ENCODE measurements at places on chromosomes 1 and 21.

DNA sequence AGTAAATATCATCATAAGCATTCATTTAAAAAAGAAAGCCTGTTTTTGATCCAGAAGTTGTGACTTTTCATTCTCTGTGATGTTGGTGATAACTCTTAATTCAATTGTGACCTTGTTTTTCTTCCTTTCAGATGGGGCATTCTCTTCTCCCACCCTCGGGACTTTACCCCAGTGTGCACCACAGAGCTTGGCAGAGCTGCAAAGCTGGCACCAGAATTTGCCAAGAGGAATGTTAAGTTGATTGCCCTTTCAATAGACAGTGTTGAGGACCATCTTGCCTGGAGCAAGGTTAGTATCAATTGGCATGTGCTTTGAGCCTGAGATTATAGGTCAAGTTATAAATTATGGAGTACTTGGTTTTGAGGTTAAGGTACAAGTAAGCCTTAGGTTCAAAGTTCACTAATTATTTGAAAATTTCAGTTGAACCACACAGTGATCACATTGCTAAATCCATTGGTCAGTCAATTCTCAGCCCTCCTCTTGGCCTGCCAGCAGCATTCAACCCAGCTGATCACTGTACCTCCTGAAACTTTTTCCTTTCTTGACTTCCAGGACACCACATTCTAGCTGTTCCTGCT is 4.1 kb downstream of the PRDX6 start:
- no peak for ATAC-seq

GRCh38 chr1:40676501-40676900 is 11.0 kb upstream of the RIMS3 start:
- ATAC-seq = no peak

DNA sequence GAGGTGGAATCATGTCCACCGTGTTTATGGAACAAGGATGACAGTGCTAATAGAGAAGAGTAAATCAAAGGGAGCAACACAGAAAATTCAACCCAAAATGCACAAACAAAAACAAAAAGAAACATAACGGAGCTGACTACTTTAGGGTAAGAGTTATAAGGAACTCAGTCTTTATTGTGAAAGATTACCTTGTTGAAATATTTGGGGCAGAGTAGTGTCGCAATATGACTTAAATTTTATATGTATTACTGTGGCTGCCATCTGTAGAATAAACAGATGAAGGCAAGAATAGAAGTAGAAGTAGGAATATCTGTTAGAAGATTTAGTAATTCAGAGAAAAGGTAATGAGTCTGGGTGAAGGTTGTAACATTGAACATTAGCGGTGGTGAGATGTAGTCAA is 913.9 kb downstream of the BRINP3 start:
- ATAC-seq = no peak

GRCh38 chr1:172770071-172770470 is 111.2 kb downstream of the FASLG start:
- no peak for ATAC-seq

DNA sequence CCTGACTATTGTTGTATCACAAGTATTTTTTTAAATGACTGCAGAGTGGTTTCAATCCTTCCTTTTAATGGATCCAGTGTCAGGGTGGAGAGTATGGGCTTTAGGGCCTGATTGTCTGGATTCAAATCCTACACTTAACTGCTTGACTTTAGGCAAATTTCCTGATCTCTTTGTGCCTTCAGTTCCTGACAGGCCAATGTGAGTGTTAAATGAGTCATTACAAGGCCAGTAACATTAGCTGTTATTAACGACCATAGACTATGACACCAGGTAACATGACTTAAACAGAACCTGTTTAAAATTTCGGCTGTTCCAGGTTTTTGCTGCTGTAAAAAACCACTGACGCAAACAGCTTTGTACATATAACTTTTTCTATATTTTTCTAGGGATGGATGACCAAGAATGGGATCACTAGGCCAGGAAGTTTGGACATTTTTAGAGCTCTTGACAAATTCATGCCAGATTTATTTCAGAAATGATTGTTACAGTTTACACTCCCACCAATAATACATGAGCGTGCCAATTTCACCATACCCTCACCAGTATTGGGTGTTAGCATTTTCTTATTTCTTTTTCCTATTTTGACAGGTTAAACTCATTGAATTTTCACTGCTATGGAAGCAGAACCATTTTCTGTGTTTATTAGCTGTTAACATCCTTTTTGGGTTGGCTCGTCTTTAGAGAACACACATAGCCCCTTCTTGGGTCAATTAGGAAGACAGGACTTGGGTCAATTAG is 11.3 kb downstream of the ZNF362 start:
- no peak for ATAC-seq

DNA sequence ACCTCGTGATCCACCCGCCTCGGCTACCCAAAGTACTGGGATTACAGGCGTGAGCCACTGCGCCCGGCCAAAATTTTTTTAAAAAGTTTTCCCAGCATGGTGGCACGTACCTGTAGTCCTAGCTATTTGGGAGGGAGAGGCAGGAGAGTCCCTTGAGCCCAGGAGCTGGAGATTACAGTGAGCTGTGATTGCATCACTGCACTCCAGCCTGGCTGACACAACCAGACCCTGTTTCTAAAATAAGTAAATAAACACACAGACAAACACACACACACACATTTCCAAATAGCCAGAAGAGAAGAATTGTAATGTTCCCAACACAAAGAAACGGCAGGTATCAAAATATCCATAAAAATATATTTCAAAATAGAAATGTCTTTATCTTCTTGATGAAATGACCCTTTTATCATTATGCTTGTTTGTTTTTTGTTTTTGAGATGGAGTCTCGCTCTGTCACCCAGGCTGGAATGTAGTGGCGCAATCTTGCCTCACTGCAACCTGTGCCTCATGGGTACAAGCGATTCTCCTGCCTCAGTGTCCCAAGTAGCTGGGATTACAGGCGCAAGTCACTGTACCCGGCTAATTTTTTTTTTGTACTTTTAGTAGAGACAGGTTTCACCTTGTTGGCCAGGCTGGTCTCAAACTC is 9.3 kb downstream of the HES2 start:
- ATAC-seq = no peak

DNA sequence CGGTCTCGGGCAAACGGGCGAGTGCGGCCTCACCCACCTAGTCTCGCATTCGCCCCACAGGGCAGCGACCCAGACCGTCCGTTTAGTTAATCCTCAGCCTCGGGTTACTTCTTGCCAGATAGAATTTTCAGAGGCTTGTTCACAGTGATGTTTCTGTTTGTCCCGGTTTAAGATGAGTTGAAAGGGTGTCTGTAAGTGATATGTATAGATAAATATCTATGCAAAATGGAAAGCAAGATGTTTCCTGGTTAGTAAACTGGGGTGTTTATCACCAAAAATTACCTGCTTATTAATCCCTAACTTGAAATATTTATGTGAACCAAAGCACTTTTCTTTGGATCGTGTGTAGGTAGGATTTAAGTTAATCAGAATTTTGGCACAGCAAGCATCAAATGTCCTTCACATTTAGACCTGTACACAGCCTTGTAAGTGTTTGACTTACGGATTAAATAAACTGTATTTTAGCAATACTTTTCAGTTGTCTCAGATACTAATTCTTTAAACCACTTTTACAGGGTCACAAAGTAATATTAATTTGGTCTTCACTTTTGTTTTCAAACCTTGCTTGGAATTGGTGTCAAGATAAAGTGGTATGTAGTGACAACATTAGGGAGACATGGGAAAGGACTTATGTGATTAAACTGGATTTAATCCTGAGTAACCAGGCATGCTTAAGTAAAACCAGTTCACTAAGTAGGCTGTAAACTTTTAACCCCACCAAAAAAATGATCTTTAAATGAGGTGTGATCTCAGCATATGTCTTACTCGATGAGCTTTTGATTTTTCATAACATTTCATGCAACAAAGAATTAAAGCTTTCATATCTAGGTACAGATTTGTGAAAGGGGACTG is 914 bp downstream of the ZNF326 start:
- ATAC-seq = no peak

GRCh38 chr1:8217011-8217711 is 100.8 kb upstream of the SLC45A1 start:
- peak; percentile 26 for ATAC-seq

- no peak for ATAC-seq
Observed at GRCh38 chr21:40151611-40152010, 284.4 kb downstream of the PCP4 start.

DNA sequence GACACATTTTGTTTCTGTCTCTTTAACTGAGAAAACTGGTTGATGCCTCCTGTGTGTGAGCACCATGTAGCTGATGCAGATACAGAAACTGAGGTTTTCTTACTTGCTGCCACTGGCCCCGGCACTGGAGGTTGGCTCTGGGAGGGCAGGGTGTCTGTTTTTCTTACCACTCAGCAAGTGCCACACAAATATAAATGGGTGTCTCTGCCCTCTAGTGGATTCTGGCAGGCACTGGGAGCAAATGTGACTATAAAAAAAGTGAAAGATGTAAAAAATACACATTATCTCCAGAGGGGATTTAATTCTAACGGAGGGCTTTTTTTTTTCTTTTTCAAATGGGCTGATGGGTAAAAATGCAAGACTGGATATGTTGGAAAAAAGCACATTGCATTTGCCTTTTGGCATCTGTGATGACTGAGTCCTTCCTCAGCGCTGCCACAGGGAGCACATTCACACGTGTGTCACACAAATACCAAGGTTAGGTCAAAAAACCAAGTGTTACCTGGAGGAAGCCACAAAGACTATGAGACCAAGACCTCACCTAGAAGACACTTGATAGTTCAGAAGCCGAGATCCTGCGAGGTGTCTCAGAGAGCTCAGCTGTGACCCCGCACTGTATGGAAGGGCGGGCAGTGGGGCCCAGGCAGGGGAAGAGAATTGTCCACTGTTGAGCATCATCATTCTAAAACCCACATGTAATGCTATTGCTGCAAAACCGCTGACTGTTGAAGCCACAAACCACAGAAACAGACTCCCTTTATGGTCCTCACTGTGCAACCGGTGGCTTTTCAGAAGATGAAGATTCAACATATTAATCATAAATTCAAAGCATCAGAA is 18.9 kb downstream of the PGBD2 start:
- peak; percentile 50 for ATAC-seq

GRCh38 chr1:109963864-109964263 is 20.7 kb upstream of the AHCYL1 start:
- no peak for ATAC-seq

- no peak for ATAC-seq
Observed at GRCh38 chr1:70234733-70235132, 13.6 kb downstream of the SRSF11 start.

DNA sequence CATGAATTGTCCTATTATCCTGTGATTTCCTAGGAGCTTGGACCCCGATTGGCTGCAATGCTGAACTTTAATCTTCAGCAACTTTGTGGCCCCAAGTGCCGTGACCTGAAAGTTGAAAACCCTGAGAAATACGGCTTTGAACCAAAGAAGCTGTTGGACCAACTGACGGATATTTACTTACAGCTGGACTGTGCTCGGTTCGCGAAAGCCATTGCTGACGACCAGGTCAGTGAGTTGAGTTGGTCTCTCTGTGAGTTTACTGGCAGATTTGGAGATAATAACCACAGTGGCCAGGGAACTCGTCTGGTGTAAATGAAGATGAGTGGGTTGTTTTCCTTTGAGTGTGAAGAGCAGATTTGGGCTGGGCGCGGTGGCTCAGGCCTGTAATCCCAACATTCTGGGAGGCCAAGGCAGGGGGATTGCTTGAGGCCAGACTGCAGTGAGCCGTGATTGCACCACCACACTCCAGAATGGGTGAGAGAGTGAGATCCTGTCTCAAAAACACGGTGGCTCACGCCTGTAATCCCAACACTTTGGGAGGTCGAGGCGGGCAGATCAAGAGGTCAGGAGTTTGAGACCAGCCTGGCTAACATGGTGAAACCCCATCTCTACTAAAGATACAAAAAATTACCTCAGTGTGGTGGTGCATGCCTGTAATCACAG is 39.1 kb upstream of the KIF1B start:
- ATAC-seq = no peak

DNA sequence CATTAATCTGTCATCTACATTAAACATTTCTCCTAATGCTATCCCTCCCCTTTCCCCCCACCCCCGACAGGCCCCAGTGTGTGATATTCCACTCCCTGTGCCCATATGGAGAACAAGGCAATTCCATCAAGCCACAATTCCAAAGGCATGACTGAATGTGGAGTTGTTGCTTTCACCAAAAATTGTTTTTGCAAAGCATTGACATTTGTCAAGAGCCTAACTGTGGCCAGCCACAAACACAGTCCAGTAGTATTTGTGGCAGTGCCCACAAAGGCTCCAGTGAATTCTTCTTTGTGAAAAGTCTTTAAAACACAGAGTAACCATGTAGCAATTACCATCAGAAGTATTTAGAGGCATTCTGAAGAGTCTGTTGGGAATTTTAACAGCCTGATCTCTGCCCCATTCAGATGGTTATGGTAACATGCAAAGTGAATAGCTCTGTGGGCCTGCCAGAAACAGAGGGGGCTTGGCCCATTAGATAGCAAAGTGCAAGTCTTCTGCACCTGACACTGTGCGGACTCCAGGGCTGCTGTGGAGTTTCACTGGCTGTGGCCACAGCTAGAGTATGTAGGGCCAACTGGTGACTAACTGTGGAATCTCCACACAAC is 11.6 kb upstream of the LRRC53 start:
- no peak for ATAC-seq

DNA sequence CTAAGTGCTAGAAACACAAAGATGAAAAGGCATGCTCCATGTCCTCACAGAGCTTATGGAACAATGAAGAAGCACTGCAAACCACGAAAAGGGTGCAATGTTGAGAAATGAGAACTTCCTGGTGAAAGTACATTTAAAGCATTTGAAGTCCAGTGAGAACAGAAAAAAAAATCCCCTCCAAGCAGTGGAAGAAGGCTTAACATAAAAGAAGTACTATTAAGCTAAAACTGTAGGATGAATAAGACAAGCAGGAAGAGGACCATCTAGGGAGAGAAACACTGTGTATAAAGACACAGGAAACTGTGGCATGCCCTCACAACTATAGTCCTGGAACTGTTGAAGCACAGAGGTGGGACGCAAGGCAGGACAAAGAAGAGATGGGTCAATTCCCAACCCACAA is 10.0 kb downstream of the TP53BP2 start:
- no peak for ATAC-seq

GRCh38 chr1:197619008-197619640 is 156.2 kb downstream of the DENND1B start:
- no peak for ATAC-seq

DNA sequence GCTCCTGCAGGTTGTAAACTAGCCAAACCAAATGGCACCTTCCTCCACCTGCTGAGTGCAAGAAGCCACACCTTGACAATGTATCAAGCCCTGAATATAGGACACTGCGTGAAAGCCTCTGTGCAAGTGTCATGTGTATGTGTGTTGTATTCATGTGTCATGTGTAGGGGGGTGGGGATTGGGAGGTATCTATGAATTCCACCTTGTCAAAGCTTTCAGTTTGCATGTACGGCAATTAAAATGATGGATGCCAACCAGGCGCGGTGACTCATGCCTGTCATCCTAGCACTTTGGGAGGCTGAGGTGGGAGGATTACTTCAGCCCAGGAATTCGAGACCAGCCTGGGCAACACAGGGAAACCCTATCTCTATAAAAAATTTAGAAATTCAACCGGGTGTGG is 19.8 kb downstream of the CD34 start:
- ATAC-seq = no peak
